Ureter (tissue), 1 donor: ENCODE measurements at places on chromosomes 13 and 19. TPM values are rescaled to one million over a fixed set of nuclear protein-coding genes. Genes with fewer than 3 reads are reported as not detected.

CACNG6 gene
- total RNA-seq: not detected

DNA sequence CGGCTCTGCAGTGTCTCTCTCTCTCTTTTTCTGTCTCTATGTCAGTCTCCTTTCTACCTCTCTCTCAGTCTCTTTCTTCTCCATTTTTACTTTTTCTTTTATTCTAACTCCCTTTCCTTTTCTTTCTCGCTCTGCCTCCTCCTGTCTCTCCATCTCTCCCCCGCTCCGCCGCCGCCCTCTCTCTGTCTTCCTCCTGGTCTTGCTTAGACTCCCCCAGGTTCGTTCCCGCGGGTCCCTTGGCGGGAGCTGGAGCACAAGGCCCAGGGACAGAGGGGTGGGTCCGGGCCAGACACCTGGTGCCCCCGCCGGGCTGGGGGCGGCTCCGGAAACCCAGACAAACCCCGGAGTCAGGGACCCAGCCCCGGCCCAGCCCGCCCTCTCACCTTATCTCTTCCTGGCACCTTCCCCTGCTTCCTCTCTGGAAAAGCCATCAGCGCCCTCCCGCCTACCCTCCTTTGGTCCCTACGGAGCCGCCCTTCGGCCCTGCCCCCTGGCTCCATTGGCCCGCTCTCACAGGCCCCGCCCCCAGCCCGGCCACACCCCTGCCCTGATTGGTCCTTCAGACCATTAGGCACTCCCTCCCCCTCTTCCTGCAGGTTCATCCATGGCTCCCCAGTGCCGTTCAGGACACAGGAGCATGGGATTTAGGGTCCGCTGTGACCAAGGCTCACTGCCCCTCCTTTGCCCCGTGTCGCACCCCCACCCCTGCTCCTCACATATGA is 15.4 kb upstream of the NOP53 start:
- peak; percentile 74 for DNase-seq

DNA sequence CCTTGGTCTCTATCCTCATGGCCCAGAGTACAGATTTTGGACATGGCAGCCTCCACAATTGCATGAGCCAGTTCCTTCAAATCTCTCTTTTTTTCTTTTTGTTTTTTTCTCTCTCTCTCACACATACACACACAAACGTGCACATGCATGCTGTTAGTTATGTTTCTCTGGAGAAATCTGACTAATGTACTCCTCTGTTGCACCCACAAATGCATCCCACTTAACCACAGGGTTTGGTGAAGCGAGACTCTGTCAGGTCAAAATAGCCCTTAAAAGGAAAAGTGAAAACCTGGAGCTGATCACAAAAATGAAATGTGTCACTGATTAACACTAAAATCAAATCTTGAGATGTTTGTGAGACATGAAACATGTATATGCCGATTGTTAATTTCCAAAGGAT is 374.6 kb upstream of the ARGLU1 start:
- DNase-seq: no peak

- no peak for DNase-seq
Observed at GRCh38 chr13:41470196-41470595, 12.8 kb downstream of the RGCC start.

- peak; percentile 54 for DNase-seq
Observed at GRCh38 chr19:30228113-30228834, 143.9 kb upstream of the ZNF536 start.

GRCh38 chr13:38202740-38203139 is 146.9 kb upstream of the UFM1 start:
- DNase-seq: no peak
